Activated CD4-positive, alpha-beta T cell treated with anti-CD3 and anti-CD28 coated beads, Interleukin-2, amount 50 U/mL, for 24 hours (primary cell): ENCODE measurements at places on chromosomes 2 and 18.

DNA sequence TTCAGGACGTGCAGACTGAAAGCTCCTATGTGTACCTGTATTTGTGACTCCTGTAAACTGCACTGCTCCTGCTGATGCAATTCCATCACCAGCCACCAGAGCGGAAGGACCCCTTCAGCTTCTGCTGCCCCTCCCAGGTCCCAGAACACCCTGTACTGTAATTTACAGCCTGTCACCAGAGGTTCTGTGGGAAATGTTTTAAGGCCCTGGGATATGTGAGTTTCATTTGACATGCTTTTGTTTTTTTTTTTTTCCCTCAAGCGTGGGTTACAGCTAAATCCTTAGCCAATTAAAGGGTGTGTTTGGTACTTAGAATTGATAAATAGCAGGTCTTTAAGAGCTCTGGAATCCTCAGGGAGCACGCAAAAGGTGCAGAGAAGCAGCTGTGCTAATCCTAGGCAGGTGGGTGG lies 79.4 kb downstream of the KCTD1 start:
- DNase-seq = no peak

DNA sequence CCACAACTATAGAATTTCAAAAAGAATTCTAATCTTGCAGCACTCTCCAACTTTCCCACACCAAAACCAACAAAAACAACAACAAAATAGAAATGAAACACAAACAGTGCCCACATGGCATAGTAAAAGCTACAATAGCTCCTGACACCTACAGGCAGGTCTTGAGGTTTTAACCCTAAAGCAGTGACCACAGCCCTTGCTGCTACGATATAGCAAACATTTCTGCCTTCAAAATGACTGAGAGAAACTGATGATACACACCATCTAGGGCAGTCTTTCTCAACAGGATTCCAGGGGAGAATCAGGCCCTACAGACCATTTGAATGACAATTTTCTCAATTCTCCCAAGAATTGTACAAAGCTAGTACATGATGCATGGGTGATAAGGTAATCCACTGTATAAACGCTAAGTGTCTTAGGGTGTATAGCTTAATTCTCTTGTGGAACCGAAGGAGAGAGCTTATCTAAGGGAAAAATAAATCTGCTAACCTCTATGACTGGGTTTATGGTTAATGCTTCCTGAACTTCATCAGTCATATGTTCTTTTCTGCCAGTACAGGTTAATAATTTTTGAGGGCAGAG lies 46.5 kb downstream of the TRAK2 start:
- no peak for DNase-seq

DNA sequence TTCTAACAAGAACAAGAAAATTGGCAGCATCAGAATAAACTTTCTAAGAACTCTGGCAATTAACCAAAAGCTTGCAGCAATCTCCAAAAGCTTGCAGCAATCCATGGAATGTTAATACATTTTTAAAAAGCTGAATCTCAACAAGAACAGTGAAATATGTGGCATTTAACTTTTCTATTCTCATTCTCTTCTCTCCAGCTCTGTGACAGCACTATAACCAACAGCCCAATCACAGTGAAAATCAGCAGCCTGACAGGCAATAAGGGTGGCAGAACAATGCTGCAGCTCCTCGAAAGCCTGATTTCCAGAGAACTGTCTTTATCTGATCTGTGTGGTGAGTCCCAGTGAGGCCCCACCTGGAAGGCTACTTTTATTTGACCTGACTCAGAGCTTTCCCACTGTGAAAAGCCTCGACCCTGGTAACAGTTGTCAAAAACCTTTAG lies 60.0 kb downstream of the TMEM131 start:
- no peak for DNase-seq

DNA sequence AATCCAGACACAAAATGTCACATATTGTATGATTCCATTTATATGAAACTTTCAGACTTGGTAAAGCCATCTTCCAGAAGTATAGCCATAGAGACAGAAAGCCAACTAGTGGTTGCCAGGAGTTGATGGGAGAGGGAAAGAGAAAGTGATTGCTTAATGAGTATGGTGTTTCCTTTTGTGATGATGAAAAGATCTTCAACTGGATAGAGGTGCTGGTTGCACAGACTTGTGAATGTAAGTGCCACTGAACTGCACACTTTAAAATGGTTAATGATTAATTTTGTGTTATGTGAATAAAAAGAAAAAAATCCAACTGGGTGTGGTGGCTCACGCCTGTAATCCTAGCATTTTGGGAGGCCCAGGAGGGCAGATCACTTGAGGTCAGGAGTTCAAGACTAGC lies 135.3 kb upstream of the SLC1A4 start:
- no peak for DNase-seq
